ENCODE measurements at places on chromosomes 5 and 9. TPM values are rescaled to one million over a fixed set of nuclear protein-coding genes. Genes with fewer than 3 reads are reported as not detected.

The FGF1 gene
- 1.3 TPM for total RNA-seq

The AK8 gene
- total RNA-seq = 7.0 TPM

The FOXD4 gene
- total RNA-seq = 0.40 TPM

The TEK gene
- total RNA-seq = 12.7 TPM

The LCN9 gene
- not detected for total RNA-seq

DNA sequence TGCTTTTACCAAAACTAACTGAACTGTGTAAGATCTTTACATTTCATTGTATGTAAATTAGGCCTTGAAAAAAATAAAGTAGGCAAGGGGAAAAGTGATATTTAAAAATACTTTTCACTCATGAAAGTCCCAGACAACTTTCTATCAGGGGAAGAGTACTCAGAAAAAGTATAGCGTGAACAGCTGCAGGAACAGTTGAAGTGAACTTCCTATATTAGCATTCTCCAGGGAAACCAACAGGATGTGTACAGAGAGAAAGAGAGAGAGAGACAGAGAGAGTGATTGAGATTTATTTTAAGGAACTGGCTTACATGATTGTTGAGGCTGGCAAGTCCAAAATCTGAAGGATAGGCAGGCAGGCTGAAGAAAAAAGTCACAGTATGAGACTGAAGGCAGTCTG is 42.0 kb downstream of the ERMP1 start:
- no peak for DNase-seq

DNA sequence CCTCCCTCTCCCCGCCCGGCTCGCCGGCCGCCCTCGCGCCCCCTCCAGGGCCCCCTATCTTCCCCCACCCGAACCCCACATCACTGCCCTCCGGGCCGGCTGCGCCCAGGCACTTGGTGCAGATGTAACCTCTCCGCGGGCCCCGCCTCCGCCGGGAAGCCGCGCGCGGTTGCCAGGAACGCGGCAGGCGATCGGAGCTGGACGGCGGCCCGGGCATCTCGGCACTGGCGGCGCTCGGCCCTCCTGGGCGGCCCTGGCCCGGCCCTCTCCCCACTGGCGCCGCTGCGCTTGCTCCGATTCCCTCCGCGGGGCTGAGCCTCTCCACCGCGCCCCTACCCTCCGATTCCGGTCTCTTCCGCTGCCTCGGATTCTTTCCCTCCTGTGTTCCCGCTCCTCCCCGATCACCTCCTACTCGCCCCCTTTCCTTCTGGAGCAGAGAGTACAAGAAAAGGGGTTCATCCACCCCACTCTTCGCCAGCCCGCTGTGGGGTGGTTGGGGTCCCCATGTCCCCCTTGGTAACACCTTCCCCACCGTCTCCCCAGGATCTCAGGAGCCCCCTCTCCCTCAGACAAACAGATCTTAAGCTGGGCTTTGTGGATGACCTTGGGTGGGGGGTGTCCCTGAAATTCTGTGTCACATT is 70.6 kb downstream of the C9orf50 start:
- DNase-seq = peak; percentile 84

DNA sequence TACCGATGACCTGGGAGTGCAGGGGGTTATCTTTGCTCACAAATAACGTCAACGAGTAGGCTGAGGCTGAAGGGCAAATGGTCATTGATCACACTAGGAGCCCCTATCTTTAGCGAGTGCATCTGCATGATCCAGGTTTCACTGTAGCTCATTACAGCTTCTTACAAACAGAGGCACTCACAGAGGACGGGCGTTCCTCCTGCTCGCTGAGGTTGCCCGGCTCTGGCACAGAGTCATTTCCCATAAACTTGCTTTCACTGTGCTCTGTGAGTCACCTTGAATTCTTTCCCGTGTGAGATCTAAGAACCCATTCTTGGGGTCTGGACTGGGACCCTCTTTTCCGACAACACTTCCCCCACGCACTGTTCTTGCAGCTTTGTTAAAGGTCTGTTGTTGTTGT is 1.9 kb upstream of the PAEP start:
- DNase-seq = no peak

DNA sequence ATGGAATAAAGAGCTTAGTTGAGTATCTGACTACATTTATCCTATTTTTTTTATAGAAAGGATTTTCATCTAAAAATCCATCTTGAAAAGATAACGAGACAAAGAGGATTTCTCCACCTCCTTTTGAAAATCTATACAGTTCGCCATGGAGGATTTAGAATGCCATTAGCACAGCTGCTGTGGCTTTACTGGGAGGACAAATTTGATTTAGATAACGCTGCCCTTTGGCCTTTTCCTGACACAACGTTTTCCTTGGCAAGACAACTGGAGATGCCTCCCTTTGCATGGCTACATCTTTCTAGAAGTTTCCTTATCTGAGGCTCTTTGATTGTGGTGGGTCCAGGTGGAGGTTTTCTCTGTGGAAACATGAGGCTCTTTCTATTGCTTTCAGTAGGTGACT is 146.7 kb upstream of the KLF9 start:
- DNase-seq = no peak

- no peak for DNase-seq
Observed at GRCh38 chr5:127577458-127577857, 60.0 kb downstream of the PRRC1 start.

GRCh38 chr5:143454936-143455516 is 51.5 kb upstream of the NR3C1 start:
- no peak for DNase-seq

DNA sequence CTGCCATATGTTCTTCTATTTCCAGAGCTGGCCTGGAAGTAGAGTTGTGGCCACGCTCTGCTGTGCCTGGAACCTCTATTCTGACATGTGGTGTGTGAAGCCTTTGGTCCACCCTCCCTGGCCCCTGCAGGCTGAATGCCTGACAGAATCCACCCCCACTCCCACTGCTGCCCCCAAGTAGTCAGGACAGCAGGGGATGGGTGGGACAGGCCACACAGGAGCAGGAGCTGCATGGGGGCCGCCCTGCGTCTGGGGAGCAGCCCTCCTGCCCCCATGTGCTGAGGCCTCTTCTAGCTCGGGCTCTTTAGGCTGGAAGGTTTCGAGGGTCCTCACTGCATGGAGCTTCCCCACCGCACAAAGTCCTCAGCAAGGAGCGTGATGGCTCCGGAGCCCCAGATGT is 32.6 kb upstream of the IRX4 start:
- no peak for DNase-seq

GRCh38 chr9:77847626-77848025 is 184.0 kb downstream of the GNAQ start:
- DNase-seq = no peak

GRCh38 chr9:86200599-86201162 is 58.8 kb downstream of the C9orf153 start:
- DNase-seq = no peak

GRCh38 chr5:143019614-143020515 is 249.7 kb downstream of the ARHGAP26 start:
- DNase-seq = no peak

DNA sequence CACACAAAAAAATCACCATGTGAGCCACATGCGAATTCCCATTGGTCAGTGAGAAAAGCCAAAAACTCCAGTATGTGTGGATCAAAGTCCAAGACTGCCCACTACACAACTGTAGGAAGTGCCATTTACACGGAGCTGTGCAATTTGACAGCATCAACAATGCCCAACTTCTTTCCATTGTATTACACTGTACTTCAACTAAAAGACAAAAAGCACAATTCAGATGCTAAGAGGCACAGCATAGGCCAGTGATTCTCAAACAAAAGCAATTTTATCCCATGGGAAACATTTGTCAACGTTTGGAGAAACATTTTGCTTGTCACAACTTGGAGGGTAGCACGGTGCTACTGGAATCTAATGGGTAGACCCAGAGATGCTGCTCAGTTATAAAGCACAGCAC is 39.8 kb downstream of the IARS1 start:
- DNase-seq = no peak

DNA sequence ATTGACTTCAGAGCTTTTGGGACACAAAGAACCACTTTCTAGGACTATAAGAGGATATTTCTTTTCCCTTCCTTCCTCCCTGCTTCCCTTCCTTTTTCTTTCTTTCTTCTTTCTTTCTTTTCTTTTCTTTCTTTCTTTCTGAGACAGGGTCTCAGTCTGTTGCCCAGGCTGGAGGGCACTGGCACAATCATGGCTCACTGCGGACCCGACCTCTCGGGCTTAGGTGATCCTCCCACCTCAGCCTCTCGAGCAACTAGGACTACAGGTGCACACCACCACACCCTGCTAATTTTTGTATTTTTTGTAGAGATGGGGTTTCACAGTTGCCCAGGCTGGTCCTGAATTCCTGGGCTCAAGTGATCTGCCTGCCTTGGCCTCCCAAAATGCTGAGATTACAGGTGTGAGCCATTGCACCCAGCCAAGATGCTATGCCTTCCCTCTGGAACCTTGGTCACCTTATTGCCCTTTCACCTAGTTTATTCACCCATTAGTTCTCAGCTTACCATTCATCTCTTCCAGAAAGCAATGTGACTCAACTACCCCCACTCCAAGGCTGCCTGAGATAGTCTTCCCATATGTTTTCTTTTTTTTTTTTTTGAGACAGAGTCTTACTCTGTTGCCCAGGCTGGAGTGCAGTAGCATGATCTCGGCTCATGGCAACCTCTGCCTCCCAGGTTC is 10.1 kb downstream of the PLIN2 start:
- no peak for DNase-seq
